Activated naive CD4-positive, alpha-beta T cell treated with Interleukin-2 at 50 U/mL for 16 hours (primary cell): ENCODE measurements at places on chromosomes 3 and 15.

GRCh38 chr15:80175436-80175835 lies 22.6 kb downstream of the FAH start:
- DNase-seq: no peak

GRCh38 chr3:132033471-132033870 lies 1.3 kb downstream of the CPNE4 start:
- no peak for DNase-seq

GRCh38 chr3:21641959-21642358 lies 109.1 kb downstream of the ZNF385D start:
- no peak for DNase-seq

DNA sequence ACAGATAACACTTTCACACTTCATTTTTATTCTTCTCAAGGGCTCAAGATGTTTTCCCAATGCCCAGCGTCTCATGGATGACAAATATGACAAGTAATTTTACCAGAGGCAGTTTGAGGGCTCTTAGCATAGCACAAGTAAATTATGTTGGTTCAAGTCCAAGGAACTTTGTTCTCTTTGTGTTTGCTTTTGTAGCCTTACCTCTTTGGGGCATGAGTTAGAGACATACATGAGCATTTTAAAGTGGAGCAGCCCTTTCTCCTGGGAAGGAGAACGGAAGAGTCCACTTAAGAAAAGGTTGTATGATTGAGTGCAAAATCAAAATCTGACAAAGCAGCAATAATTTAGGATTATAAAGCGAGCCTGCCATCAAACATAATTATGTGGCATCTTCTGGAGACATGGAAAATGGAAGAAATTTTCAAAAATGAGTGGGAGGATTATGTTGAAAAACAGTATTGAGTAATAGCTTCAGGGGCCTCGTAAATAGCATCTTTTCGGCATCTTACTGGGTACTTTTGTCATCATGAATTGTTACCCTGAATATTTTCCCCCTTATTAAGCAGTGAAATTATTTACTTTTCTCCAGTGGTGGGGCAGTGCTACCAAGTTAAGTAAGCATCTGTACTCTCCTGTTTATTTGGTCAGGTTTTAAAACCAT lies 65.9 kb downstream of the PGPEP1L start:
- no peak for DNase-seq

GRCh38 chr15:97733373-97733772 lies 227.1 kb upstream of the ARRDC4 start:
- no peak for DNase-seq

DNA sequence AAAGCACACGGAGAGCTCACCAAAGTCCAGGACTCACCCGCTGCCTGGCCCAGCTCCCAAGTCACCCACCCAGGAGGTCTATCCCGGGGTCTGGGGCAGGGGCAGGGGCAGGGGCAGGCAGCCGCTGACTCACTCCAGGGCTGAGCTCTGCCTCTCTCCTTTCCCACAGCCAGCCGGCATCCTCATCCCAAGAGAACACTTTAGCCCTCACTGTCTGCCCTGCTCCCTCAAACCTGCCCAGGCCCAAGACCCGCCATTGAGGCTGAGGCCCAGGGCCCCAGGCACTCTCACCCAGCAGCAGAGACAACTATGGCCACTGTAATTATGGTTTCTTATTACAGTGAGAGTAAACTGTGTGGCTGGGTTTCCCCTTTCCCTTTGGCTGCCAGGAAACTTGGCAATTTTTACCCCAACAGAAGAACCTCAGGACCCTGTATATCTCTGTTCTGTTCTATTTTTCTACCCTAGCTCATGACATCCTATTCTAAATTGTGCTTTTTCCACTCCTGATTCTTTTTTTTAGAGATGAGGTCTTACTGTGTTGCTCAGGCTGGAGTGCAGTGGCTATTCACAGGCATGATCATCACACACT lies 53.0 kb downstream of the IQSEC1 start:
- no peak for DNase-seq
